ENCODE measurements at places on chromosomes 6 and 20.

- H3K4me3 ChIP-seq = no peak overlapping the region
- no peak overlapping the region for H3K27ac ChIP-seq
- peaks cover 3% of the 10 kb centered on the region for H3K4me1 ChIP-seq
- H3K27me3 ChIP-seq = no peaks in the 10 kb centered on the region
Observed at GRCh38 chr20:33655164-33655563, 7.0 kb upstream of the C20orf144 start.

GRCh38 chr6:30763155-30763617 lies 18.8 kb upstream of the IER3 start:
- H3K4me3 ChIP-seq = peak overlapping the region; percentile 62
- no peak for DNase-seq
- no peaks in the 10 kb centered on the region for H3K27me3 ChIP-seq
- no peaks in the 10 kb centered on the region for H3K36me3 ChIP-seq
- H3K27ac ChIP-seq = peak overlapping the region; percentile 91
- H3K4me1 ChIP-seq = peaks cover 7% of the 10 kb centered on the region

DNA sequence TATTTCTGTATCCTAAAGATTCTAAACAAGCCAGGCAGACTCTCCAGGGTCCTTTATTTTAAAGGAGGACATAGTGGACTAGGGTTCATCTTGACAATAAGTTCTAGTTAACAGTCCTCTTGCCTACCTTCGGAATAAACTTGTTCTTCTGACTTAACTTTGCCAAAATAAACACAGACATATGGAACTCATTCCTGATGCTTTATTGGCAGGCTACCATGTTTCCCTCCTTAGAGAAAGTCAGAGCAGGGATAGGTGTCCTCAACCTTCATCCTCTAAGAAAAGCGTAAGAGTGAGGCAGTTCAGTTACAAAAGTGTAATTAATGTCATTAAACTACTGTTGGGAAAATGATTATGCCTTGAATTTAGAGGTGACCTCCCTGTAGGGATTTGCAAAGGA lies 46.9 kb upstream of the NRSN1 start:
- H3K4me3 ChIP-seq = no peak overlapping the region
- no peak for DNase-seq
- H3K36me3 ChIP-seq = no peaks in the 10 kb centered on the region

GRCh38 chr20:62487561-62488354 lies 12.0 kb upstream of the GATA5 start:
- no peaks in the 10 kb centered on the region for H3K36me3 ChIP-seq
- H3K27ac ChIP-seq = no peak overlapping the region
- H3K4me1 ChIP-seq = peaks cover 37% of the 10 kb centered on the region
- H3K4me3 ChIP-seq = no peak overlapping the region
- DNase-seq = peak; percentile 70

DNA sequence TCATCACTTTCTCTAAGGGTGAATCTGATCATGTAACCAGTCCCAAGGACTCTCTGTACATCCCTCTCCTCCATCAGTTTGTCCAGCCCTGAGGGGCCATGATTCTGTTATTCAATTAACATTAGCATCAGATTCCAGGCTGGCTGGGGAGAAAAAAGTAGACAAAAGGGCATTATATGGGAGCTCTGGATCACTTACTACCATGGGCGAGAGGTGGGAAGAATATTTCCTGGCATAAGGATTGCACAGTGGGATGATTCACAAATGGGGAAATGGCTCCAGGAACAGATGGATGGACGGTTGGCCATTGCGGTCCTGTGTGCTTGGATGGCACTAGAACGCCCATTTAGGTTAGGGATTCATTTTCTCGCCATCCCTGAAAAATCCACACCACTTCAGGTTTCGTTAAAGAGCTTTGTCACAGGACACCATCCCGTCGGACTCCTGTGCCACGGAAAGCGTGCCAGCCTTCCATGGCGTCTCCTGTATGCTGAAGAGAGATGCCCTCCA lies 112.6 kb downstream of the THBS2 start:
- no peak for DNase-seq
- H3K4me1 ChIP-seq = no peaks in the 10 kb centered on the region
- no peak overlapping the region for H3K4me3 ChIP-seq
- no peaks in the 10 kb centered on the region for H3K27me3 ChIP-seq
- H3K27ac ChIP-seq = no peak overlapping the region

DNA sequence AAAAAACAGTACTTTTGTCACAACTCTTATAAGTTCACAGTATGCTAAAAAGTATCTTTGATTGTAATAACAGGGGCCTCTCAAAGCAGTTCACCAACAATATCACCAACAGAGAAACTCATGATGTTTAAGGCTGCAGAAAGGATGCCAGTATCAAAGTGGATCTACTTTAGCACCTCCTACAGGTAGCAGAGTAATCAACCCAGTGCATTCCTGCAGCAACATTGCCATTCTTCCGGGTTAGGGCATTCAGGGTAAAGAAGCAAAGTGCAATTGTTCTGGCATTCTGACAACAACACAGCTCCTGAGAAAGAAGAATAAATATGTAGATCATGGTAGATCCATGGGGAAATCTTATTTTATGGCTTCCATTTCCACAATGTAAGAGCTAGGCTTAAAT lies 7.6 kb upstream of the SLC17A4 start:
- no peak for DNase-seq
- H3K36me3 ChIP-seq = no peaks in the 10 kb centered on the region
- H3K27me3 ChIP-seq = no peaks in the 10 kb centered on the region
- no peak overlapping the region for H3K4me3 ChIP-seq
- H3K4me1 ChIP-seq = no peaks in the 10 kb centered on the region

GRCh38 chr6:55088902-55089301 lies 85.4 kb upstream of the HCRTR2 start:
- no peak overlapping the region for H3K4me3 ChIP-seq
- DNase-seq = no peak
- H3K4me1 ChIP-seq = no peaks in the 10 kb centered on the region
- no peaks in the 10 kb centered on the region for H3K36me3 ChIP-seq
- H3K27ac ChIP-seq = no peak overlapping the region
- H3K27me3 ChIP-seq = no peaks in the 10 kb centered on the region

- no peak overlapping the region for H3K4me3 ChIP-seq
- peak; percentile 67 for DNase-seq
- no peaks in the 10 kb centered on the region for H3K36me3 ChIP-seq
- peaks cover 4% of the 10 kb centered on the region for H3K4me1 ChIP-seq
- H3K27me3 ChIP-seq = no peaks in the 10 kb centered on the region
- no peak overlapping the region for H3K27ac ChIP-seq
Observed at GRCh38 chr6:148761527-148762011, 14.7 kb downstream of the UST start.

DNA sequence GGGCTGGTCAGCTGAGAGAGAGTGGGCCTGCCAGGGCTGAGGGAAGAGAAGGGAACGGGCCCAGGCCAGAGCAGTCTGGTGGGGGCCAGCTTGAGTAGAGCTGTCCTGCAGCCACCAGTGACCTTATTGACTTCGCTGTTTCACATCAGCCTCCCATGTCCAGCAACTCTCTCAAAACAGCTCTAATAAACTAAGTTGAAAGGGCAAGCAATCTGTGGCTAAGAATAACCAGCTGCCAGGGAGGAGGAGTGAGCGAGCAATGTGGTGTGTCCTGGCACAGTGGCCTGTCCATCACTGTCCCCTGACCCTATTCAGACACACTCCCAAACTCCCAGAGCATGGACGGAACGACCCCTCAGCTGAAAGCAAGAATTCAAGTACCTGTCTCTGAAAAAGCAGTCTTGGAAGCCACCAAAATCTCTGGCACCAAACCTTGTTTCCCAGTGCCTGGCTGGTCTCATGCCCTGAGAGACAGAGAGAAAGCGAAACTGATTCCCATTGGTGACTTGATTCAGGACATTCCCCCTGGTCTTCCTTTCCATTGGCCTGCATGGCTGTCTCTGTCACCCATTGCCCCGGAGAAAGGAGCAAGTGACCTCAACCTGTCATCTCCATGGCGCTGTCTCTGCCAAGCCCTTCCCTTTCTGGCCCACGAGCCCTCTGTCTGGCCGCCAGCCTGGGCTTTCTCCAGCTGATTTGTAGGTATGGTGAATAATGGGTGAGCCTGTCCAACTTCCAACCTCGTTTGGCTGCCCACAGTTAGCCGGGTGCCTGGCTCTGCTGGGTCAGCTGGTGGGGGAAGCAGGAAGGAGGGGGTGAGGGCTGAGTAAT lies at the start of gene DDO:
DDO (minus strand) TSS at position 490 of the 831 bp plus-strand sequence. CDS start 2,113 bp downstream, outside the sequence.
- H3K27me3 ChIP-seq = no peaks in the 10 kb centered on the region
- H3K4me1 ChIP-seq = no peaks in the 10 kb centered on the region
- H3K4me3 ChIP-seq = no peak within 1 kb of the TSS
- DNase-seq = no peak
- H3K27ac ChIP-seq = no peak within 1 kb of the TSS
- H3K36me3 ChIP-seq = no peaks in the 10 kb centered on the region

DNA sequence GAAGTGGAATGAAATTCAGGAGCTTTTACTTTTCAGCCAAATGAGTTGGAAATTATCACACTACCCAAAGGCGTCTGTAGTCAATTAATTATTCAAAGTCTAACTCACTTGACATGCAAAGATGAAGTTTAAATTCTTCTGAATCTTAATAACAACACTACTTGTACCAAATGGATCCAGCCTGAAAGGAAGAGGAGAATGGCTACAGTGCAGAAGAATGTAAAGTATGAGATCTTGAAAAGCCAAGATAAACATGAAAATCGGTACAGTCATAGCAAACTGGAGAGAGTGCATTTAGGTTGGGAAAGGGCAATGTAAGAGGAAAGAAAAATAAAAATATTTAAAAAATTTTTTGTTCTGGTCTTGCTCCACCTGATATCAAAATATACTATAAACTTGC lies 195.5 kb downstream of the SIM1 start:
- H3K36me3 ChIP-seq = no peaks in the 10 kb centered on the region
- no peak for DNase-seq
- H3K4me3 ChIP-seq = no peak overlapping the region
- no peak overlapping the region for H3K27ac ChIP-seq
- H3K27me3 ChIP-seq = no peaks in the 10 kb centered on the region

DNA sequence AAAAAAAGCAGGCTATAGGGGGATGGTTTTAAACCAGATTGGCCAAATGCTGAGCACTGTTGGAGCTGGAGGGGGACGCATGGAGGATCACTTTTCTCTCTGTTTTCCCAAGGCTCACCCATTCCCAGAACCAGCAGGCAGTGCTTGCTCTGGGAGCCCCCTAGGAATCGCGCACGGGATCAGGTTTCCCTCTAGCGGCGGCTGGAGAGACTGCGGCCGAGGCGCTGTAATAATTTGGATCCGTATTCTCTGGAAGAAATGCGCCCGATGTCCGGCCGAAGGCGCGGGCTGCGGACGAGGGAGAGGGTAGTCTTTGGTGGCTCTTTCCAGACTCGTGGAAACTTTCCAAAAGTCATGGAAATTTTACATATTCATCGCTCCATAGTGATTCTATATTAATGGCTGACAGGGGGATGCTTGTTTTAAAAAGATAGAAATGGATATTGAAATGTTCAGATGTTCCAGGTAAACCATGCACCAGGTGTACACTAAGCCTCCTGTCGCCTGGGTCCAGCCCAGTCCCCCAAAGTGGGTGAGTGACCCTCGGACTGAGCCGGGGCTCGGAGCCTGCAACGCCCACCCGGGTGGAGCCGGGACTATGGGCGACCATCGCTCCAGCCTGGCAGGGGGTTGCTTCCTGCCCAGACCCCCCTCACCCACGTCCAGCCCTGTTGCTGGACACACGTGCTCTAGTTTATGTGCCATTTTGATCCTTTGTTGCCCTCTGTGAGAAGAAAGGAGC lies 78.7 kb upstream of the PHACTR3 start:
- no peak overlapping the region for H3K27ac ChIP-seq
- H3K4me3 ChIP-seq = no peak overlapping the region
- H3K4me1 ChIP-seq = no peaks in the 10 kb centered on the region
- peak; percentile 94 for DNase-seq
- no peaks in the 10 kb centered on the region for H3K36me3 ChIP-seq
- peaks cover 53% of the 10 kb centered on the region for H3K27me3 ChIP-seq

GRCh38 chr20:3010985-3011723 lies 32.3 kb upstream of the GNRH2 start:
- H3K4me1 ChIP-seq = no peaks in the 10 kb centered on the region
- no peak overlapping the region for H3K27ac ChIP-seq
- no peak overlapping the region for H3K4me3 ChIP-seq
- DNase-seq = no peak

DNA sequence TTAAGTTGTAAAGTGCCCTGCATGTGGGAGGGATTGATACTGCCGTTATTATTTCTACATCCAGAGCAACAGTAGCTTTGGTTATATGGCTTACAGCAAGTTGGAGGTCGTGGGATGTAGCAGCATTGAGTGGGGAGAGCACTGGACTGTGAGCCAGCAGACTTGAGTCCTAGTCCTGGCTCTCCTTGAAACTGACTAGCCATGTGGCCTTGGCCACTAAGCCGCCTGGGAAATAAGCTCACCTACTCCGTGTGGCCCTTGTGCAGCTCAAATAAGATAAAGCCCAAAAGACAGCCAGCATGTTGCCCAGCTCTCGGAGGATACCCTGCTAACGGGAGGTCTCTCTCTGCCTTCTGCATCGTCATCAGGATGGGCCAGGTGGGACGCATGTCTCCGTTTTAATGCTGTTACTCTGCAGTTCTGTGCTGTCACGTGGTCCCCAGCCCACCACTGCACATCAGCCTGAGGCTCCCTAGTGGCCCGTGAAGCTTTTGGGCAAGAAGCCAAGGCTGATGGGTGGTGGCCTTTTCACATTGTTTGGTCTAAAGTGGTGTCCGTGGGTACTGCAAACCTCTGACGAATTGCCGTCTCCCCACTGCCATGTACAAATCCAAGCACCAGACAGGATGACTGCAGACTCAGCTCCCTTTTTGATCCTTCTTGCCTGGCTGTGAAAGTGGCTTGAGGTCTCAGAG lies 7.9 kb downstream of the EPB41L1 start:
- no peaks in the 10 kb centered on the region for H3K4me1 ChIP-seq
- DNase-seq = no peak
- no peak overlapping the region for H3K27ac ChIP-seq
- H3K27me3 ChIP-seq = no peaks in the 10 kb centered on the region
- no peaks in the 10 kb centered on the region for H3K36me3 ChIP-seq

- DNase-seq = no peak
- no peak overlapping the region for H3K27ac ChIP-seq
- H3K36me3 ChIP-seq = no peaks in the 10 kb centered on the region
- H3K4me3 ChIP-seq = no peak overlapping the region
Observed at GRCh38 chr6:21648475-21649050, 55.0 kb downstream of the SOX4 start.

DNA sequence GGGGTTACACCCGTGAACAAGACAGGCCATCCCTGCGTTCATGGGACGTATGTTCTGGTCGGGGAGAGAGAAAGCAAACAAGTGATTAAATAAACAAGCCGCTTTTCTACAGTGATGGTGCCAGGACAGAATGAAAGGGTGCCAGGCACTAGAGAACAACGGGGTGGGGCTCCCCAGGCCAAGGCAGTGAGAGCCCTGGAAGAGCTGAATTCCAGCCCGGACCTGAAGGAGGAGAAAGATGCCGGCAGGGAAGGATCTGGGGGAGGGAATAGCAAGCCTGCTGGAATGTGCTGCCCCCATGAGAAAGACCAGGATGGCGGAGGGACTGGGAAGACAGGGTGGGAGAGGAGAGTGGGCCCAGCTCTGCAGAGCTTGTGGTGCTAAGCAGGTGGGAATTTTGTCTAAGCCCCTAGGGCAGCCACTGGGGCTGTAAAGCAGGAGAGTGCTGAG lies 7.5 kb downstream of the SNAI1 start:
- no peaks in the 10 kb centered on the region for H3K27me3 ChIP-seq
- H3K36me3 ChIP-seq = peaks cover 34% of the 10 kb centered on the region
- H3K4me3 ChIP-seq = no peak overlapping the region

Data from endodermal cell (in vitro differentiated cells).